ENCODE measurements at places on chromosomes 5 and 9. TPM values are rescaled to one million over a fixed set of nuclear protein-coding genes. Genes with fewer than 3 reads are reported as not detected.

The PCDHB9 gene
- total RNA-seq, result 0.71 TPM

The TUSC1 gene
- 13.7 TPM for total RNA-seq

The ARHGAP26 gene
- total RNA-seq, result 8.6 TPM

The ANKRD34B gene
- 1.5 TPM for total RNA-seq

The SLC6A3 gene
- total RNA-seq, result not detected

The BTNL3 gene
- total RNA-seq, result not detected

The OR5C1 gene
- total RNA-seq, result not detected

The LHX3 gene
- total RNA-seq, result not detected

The TBCA gene
- 195 TPM for total RNA-seq

The MEF2C gene
- total RNA-seq, result 4.8 TPM

The SMC2 gene
- 12.2 TPM for total RNA-seq

The HAVCR2 gene
- 1.6 TPM for total RNA-seq
